ENCODE measurements at places on chromosomes 2 and 18. TPM values are rescaled to one million over a fixed set of nuclear protein-coding genes. Genes with fewer than 3 reads are reported as not detected.
A peak's percentile ranks its signal among the peaks of the same experiment; 100 is the strongest.

The RGPD4 gene
- total RNA-seq = not detected

The SLC23A3 gene
- 0.58 TPM for total RNA-seq

The DPP4 gene
- 4.4 TPM for total RNA-seq

- H3K4me3 ChIP-seq = no peak overlapping the region
- DNase-seq = no peak
- peaks cover 80% of the 10 kb centered on the region for H3K4me1 ChIP-seq
Measured at GRCh38 chr2:105779394-105779793, 34.7 kb downstream of the NCK2 start.

DNA sequence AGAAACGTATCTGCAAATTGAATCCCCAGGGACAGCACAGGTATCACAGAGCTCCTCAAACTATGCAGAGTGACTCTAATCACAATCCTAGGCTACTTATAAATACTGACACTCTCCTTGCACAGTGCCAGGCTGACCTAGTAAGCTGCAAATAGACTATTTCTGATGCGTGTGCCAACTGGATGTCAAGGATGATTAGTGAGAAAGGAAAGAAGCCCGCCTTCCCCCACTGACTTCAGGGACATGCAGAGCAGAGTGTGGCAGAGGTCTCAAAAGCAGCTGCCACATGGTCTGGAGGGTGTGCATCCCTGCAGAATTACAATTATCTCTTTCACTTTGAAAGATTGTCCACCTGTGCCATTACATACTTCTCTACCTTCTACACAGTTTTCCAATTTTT lies 235.6 kb downstream of the CPS1 start:
- H3K36me3 ChIP-seq = no peaks in the 10 kb centered on the region
- DNase-seq = no peak
- H3K27ac ChIP-seq = no peak overlapping the region
- no peak overlapping the region for H3K4me3 ChIP-seq

The ALPP gene
- total RNA-seq = not detected

The PLEKHH2 gene
- 1.3 TPM for total RNA-seq

The NMUR1 gene
- 0.41 TPM for total RNA-seq

DNA sequence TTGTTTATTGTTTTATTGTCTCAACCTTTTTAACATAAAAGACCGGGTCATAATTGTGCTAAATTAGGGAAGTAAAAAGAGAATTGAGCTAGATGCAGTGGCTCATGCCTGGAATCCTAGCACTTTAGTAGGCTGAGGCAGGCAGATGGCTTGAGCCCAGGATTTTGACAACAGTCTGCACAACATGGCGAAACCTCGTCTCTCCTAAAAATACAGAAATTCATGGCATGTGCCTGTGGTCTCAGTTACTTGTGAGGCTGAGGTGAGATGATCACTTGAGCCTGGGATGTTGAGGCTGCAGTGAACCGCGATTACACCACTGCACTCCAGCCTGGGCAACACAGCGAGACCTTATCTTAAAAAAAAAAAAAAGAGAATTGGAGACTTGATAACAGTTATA lies 104.2 kb upstream of the TTC27 start:
- no peaks in the 10 kb centered on the region for H3K4me1 ChIP-seq
- DNase-seq = no peak
- peaks cover 76% of the 10 kb centered on the region for H3K36me3 ChIP-seq
- H3K4me3 ChIP-seq = no peak overlapping the region

GRCh38 chr18:8536231-8536630 lies 73.0 kb upstream of the RAB12 start:
- H3K4me1 ChIP-seq = no peaks in the 10 kb centered on the region
- H3K36me3 ChIP-seq = no peaks in the 10 kb centered on the region

GRCh38 chr2:200624026-200624425 lies 38.2 kb downstream of the AOX1 start:
- peaks cover 4% of the 10 kb centered on the region for H3K27me3 ChIP-seq
- H3K4me3 ChIP-seq = no peak overlapping the region
- H3K4me1 ChIP-seq = no peaks in the 10 kb centered on the region

DNA sequence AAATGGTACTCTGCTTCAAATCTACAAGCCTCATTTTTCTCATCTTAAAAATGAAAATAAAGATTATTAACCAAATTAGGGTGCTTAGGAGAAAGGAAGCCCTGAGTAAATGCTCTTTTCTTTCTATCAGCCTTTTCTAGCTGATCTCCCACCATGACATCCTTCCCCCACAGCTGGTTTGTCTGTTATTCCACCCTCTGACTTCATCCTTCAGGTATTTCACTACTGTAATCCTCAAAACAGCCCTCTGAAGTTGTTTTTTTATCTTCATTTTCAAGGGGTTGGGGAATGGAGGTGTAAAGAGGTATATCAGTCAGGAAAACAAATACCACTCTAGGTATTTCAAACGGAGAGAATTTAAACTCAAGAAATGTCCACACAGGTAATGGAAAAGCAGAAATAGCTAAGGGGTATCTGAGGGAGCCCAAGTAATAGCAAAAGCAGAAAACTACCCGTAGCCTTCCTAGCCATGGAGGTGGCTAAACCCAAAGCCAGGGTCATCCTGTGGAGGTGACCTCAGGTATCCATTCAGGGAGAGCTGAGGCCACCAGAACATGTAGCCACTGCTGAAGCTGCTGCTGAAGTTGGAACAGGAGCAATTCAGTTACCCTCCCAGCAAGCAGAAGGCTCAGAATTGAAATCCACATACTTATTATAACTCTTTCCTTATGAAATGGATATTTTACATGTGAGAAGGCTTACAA lies 990.9 kb upstream of the ACVR2A start:
- H3K4me1 ChIP-seq = no peaks in the 10 kb centered on the region
- no peak overlapping the region for H3K27ac ChIP-seq
- no peak for DNase-seq
- no peaks in the 10 kb centered on the region for H3K36me3 ChIP-seq

DNA sequence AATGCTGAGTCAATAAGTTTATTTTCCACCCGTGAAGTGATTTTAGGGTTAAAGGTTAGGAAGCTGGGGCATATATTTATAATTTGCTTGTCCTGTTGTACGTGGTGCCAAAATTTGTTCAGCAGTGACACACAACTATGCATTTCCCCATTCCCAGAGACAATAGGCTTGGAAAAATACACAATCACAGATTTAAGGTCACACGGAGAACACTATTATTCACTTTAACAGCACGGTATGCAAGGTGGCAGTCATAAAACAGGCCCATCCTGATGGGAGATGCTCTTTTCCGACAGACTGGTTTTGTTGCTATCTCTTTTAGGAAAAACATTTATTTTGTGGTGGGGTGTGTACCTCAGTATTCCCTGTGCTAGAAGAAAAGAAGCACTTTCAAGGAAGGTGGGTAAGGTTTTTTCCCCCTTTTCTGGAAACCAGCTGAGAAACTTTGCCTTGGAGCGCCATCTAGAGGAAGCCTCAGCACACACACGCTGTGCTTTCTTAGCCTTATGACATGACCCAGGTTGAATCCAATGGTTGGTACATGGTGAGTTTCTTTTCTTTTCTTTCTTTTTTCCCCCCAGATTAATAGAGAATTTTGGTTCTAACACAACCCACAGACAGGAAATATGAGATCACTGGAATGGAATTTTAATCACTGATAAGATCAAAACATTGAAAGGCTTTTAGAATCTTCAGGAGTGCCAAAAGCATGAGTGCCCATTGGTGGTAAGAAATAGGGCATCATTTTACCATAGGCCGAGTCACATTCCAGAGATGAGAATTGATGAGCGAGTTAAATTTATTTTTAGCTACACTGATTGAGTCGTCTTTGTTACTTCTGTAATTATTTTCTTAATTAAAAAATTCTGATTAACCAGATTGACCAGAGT lies 332.1 kb downstream of the AGPS start:
- H3K27ac ChIP-seq = peak overlapping the region; percentile 7
- H3K4me3 ChIP-seq = no peak overlapping the region
- no peaks in the 10 kb centered on the region for H3K27me3 ChIP-seq
- no peaks in the 10 kb centered on the region for H3K4me1 ChIP-seq
- no peaks in the 10 kb centered on the region for H3K36me3 ChIP-seq
- DNase-seq = peak; percentile 32

The ZNF521 gene
- total RNA-seq = 10.3 TPM

The SMYD1 gene
- total RNA-seq = 389 TPM

DNA sequence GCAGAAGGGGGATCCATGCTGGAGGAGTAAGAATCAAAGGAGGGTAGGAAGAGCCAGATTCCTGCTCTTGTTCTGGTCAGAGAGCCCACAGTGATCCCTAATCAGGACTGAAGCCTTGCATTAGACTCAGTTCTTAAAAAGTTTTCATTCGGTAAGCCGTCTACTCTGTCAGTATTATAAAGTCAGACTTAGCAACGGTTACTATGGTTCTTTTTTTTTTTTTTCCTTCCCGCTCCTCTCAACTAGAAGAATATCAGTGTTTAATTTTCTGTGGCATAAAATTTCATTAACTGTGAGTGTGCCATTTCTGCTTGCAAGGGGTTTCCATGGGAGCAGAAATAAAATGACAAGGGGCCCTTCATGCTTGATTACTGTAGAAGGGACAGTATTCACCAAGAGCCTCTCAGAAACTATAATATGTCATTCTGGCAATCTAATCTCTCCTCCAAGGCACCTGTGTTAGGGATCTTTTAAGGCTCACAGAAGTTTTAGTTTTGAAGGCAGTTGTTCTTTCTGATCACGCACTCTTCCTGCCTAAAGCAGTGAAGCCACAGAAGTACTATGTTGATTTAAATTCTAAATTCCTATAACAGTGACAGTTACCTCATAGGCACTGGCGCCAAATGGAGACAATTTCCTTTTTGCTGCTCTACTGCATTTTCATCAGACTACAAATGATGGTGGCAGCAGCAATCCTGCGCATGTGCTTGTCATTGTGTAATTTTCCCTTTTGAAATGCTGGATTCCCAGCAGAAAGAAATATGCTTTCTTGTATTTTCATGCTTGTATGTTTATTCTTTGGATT lies 57.0 kb downstream of the OSBPL6 start:
- no peak for DNase-seq
- peaks cover 18% of the 10 kb centered on the region for H3K4me1 ChIP-seq
- no peak overlapping the region for H3K27ac ChIP-seq
- no peak overlapping the region for H3K4me3 ChIP-seq
- H3K36me3 ChIP-seq = no peaks in the 10 kb centered on the region

The HTR2B gene
- total RNA-seq = 1.5 TPM

- DNase-seq = no peak
- H3K36me3 ChIP-seq = no peaks in the 10 kb centered on the region
- H3K4me1 ChIP-seq = peaks cover 48% of the 10 kb centered on the region
- no peak overlapping the region for H3K4me3 ChIP-seq
- H3K27me3 ChIP-seq = no peaks in the 10 kb centered on the region
Measured at GRCh38 chr2:9796056-9797010, 46.9 kb upstream of the TAF1B start.

The MRO gene
- 3.8 TPM for total RNA-seq

The PLEK gene
- 4.8 TPM for total RNA-seq

- no peak overlapping the region for H3K27ac ChIP-seq
- H3K27me3 ChIP-seq = peaks cover 87% of the 10 kb centered on the region
- no peak for DNase-seq
- H3K4me3 ChIP-seq = peak overlapping the region; percentile 64
- H3K4me1 ChIP-seq = peaks cover 27% of the 10 kb centered on the region
Measured at GRCh38 chr2:80303006-80303908, 1.3 kb downstream of the LRRTM1 start.

DNA sequence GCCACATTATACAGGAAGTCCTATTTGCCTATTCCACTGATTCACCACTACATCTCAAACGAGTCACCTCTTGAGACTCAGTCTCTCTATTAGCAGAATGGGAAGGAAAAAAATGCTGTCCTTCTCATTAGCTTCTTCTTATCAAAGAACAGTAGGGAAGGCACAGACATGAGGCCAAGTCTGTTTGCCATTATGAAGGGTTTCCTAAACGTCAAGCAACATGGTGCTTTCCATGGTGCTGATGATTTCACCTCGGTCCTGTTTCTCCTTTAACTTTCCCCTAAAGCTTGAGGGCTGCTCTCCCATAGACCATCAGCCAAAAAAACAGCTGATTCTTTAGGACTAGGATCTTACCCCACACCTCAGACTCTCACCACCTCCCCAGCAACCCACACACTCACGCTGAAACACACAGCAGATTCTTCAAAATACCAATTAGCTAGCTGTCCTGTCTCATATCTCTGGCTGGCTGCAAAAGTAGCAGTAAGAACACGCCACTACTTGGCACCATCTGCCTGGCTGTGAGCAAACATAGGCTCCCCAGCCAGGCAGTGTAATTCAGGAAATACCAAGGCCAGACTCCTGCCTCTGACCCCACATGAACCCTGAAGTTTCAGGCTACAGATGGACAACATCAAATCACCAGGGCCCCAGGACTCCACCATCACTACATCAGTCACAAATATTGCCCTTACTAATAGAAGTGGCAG lies 30.5 kb downstream of the GALNT14 start:
- no peaks in the 10 kb centered on the region for H3K36me3 ChIP-seq
- no peak overlapping the region for H3K27ac ChIP-seq
- no peak for DNase-seq
- no peak overlapping the region for H3K4me3 ChIP-seq
- H3K4me1 ChIP-seq = no peaks in the 10 kb centered on the region
- peaks cover 29% of the 10 kb centered on the region for H3K27me3 ChIP-seq

DNA sequence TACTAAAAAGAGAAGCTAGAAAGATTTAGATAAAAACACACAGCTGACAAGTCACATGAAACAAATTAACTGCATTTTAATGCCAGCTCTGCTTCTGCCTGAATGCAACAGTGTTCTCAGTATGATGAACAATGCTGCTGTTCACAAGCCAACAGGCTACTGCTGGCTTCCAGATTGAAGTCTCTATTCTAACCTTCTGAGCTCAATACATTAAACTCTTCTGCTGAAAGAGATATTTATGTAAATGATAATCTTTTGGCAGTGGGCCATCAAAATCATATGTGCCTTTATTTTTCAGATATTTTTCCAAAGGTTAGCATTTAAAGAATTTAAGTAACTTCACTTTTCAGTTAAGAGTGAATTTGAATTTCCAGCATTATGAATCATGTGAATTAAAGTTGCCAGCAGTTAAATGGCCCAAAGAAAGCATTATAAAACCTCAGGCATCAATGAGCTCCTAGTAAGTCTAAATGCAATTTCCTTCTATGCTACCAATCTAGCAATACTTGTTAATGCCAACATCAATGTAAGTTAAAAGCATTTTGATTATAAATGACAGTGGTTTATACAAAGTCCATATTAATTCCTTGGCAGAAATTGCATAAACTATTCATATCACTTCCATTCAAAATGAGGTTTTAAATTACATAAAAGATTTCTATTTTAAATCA lies 72.4 kb downstream of the ID2 start:
- H3K4me1 ChIP-seq = peaks cover 24% of the 10 kb centered on the region
- peaks cover 47% of the 10 kb centered on the region for H3K36me3 ChIP-seq
- H3K4me3 ChIP-seq = no peak overlapping the region
- H3K27me3 ChIP-seq = no peaks in the 10 kb centered on the region

- peak; percentile 42 for DNase-seq
- H3K27ac ChIP-seq = peak overlapping the region; percentile 72
Measured at GRCh38 chr18:6058941-6059340, 163.6 kb upstream of the TMEM200C start.

The NYAP2 gene
- not detected for total RNA-seq

GRCh38 chr2:20467789-20468548 lies 21.1 kb downstream of the RHOB start:
- H3K4me1 ChIP-seq = peaks cover 5% of the 10 kb centered on the region
- H3K27ac ChIP-seq = no peak overlapping the region
- no peak for DNase-seq
- H3K27me3 ChIP-seq = no peaks in the 10 kb centered on the region
- no peak overlapping the region for H3K4me3 ChIP-seq

- no peaks in the 10 kb centered on the region for H3K4me1 ChIP-seq
- DNase-seq = no peak
- H3K36me3 ChIP-seq = no peaks in the 10 kb centered on the region
- H3K27me3 ChIP-seq = no peaks in the 10 kb centered on the region
Measured at GRCh38 chr2:18209934-18210639, 331.6 kb downstream of the KCNS3 start.

The GAREM1 gene
- total RNA-seq = 8.6 TPM

GRCh38 chr2:206693399-206694137 lies 24.6 kb downstream of the DYTN start:
- H3K4me3 ChIP-seq = no peak overlapping the region
- H3K27ac ChIP-seq = no peak overlapping the region
- no peaks in the 10 kb centered on the region for H3K36me3 ChIP-seq
- no peak for DNase-seq
- H3K4me1 ChIP-seq = no peaks in the 10 kb centered on the region
